EL (cell line): ENCODE measurements at places on chromosomes 7 and 10.
A peak's percentile ranks its signal among the peaks of the same experiment; 100 is the strongest.

GRCh38 chr10:17326377-17326776 lies 98.3 kb downstream of the VIM start:
- no peak for DNase-seq

DNA sequence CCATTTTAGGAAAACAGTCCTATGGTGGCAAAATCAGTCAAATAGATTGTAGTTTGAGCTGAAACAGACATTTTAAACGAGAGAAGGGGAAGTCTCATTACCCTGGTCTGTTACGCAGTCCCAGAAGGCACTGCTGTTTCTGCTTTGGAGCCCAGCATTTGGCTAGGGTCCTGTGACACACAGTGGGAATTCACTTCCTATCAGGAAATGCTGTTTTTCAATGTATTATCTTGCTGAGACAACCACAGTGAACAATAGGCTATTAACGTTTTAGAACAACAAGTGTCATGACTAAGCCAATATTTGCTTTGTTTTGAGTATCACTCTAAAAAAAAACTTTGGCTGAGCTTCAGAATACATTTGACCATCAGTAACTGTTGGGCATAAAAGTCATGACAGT lies 74.1 kb downstream of the ADD3 start:
- DNase-seq, result no peak

- DNase-seq, result no peak
These were observed 23.5 kb downstream of the GARS1 start for GRCh38 chr7:30618080-30618676.

GRCh38 chr10:118148247-118148646 lies 101.5 kb upstream of the RAB11FIP2 start:
- DNase-seq, result no peak

- DNase-seq, result peak; percentile 70
These were observed 9.8 kb upstream of the GRB10 start for GRCh38 chr7:50792342-50793119.

- no peak for DNase-seq
These were observed 47.6 kb downstream of the POT1 start for GRCh38 chr7:124881981-124882380.

DNA sequence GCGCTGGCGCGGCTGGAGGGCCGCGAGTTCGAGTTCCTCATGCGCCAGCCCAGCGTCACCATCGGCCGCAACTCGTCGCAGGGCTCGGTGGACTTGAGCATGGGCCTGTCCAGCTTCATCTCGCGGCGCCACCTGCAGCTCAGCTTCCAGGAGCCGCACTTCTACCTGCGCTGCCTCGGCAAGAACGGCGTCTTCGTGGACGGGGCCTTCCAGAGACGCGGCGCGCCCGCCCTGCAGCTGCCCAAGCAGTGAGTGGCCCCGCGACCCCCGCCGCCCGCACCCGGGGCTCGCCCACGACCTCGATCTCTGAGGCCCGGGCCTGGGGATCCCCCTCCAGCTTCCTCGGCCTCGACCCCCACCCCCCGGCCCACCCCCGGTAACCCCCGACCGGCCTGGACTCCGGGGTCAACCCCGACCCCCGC lies 537 bp downstream of the FOXK1 start:
- DNase-seq, result peak; percentile 41

DNA sequence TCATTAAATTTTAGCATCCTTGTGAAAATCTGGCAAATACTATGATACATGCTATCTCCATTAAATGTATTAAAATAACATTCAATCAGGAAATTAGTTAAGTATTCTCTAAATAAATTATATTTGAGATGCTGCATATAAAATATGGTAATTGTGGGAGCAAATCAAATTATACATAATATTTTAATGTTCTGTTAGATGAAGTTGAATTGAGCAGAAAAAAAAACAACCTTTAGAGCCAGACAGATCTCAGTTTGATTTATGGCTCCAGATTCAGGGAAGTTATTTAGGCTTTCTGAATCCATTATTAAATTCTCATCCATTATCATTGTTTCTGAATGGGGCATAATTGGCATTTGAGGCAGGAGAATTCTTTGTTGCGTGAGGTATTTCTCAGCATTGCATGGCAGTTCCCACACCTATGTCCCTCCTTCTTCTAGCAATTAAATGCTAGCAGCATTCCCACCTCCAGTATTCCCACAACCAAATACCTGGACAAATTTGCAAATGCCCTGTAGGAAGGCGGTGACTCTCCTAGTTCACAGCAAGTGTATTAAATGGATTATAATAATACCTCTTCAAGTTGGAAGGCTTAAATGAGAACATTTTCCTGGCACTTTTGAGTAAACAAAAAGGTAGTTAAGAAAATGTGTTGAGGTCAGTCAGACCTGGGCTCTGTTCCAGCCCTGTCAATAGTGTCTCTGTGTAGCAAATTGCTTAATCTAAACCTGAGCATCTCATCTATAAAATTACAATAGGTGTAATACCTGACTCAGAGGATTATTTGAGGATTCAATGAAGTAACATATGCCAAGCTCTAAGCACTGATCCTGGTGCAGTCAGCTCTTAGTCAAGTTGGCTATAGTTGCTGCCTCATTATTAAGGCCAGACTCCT lies 108.9 kb downstream of the RNLS start:
- no peak for DNase-seq

GRCh38 chr10:72503241-72503640 lies 122.6 kb downstream of the MICU1 start:
- DNase-seq, result peak; percentile 74

- no peak for DNase-seq
These were observed 37.9 kb upstream of the PDGFA start for GRCh38 chr7:557558-557881.

DNA sequence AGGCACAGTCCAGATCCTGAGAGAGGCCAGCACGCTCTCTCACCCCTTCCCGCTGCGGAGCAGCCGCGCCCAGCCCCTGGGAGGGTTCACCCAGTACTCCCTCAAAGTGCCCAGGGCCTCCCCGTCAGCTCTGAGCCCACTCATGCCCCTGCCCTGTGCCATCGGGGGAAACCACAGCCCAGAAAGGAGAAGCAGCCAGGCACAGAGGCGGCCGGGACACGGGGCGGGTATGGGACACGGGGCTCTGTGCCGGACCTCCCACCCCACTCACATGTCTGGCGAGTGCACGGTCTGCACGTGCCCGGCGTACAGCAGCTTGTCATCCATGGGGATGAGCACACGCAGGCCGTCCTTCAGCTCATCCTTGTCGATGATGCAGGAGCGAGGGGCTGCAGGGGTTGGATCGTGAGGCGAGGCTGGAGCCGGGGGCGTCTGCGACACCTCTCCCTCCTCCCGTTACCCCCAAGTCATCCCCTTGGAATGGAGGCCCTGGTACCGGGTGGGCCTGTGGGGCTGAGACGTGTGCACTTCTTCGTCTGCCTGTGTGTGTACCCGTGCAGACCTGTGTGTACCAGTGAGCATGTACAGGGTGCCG lies 38.2 kb downstream of the SLC29A4 start:
- no peak for DNase-seq

DNA sequence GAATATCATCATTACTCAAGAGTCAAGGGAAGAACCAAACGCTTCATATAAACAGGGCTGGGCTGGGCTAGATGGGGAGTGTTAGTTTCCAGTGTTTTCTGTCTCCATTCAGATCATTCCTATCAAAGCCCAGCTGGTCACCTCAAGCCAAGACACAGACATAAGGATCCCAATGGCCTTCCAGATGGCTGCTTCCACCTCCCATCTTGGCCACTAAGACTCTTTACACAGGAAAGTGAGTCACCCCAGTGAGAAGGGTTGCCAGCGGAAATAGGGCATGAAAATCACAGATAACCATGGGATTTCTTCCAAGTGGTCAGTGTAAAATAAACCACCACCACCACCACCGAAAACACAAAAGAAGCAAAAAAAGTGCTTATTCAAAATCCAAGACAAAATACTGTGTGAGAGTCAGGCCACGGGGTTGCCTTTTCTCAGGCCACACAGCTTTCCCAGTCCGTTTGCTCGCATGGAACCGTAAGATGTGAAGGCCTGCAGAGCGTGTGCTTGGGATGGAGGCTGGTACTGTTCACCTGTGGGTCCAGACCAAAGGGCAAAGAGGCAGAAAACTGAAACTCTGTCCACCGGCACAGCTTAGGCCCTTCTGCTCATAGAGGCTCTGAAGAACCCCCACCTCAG lies 5.6 kb downstream of the PRSS2 start:
- DNase-seq, result peak; percentile 71

DNA sequence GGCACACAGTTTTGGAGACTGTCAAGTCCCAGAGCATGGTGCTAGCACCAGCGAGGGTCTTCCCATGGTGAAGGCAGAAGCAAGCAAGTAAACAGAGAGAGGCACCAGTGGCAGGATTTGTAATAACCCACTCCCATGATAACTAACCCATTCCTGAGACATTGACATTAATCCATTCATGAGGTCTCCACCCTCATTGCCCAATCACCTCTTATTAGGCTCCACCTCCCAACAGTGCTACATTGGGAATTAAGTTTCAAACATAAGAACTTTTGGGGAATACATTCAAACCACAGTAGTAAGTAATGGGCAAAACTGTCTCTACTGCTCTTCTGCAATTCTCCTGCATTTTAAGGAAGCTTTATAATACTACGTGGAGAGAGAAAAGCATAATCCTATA lies 193.6 kb downstream of the CACNA2D1 start:
- DNase-seq, result no peak

DNA sequence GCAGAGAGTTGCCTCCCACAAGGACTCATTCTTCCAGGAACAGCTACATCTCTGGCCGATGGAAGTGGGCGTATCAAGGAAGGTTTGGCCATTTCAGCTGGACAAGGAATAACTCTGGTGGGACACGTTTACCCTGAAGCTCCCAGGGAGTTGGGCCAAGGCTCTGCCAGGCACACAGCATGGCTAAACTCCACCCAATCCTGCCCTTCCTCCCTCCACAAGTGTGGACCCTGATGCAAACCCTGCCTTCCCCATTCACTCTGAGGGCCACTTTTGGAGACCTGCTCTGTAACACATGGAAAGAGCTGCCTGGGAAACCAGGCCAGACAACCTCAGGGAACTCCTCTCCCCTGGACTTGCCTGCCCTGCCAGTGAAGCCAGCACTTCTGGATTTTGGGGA lies 407.8 kb upstream of the FOXK1 start:
- DNase-seq, result no peak

GRCh38 chr10:133527771-133528271 lies 658 bp downstream of the CYP2E1 start:
- no peak for DNase-seq

DNA sequence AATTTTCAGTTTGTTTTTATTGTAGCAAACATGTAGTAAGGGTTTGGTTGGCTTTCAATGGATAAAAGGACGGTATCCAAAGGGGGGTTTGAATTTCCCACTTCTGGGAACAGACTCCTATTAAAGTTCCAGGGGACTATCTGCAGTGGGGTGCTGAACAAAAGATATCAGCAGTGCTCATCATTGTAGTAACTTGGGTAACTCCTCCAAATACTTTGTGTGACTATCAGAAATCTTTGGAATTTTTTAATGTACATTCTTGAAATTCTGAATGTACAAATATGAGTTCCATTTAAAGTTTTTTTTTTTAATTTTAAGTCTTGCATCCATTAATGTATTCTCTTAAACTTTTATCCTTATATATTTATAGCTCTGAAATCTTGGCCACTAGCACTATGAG lies 42.1 kb downstream of the CYP51A1 start:
- DNase-seq, result peak; percentile 41

DNA sequence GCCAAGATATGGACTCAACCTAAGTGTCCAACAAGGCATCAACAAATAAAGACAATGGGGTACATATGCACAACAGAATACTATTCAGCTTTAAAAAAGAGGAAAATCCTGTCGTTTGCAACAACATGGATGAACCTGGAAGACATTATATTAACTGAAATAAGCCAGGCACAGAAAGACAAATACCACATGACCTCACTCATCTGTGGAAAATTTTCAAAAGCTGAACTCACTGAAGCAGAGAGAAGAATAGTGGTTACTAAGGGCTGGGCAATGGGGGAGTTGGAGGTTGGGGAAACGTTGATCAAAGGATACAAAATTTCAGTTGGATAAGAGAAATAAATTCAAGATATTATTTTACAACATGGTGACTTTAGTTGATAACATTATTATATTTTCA lies 221.4 kb upstream of the PITRM1 start:
- no peak for DNase-seq

DNA sequence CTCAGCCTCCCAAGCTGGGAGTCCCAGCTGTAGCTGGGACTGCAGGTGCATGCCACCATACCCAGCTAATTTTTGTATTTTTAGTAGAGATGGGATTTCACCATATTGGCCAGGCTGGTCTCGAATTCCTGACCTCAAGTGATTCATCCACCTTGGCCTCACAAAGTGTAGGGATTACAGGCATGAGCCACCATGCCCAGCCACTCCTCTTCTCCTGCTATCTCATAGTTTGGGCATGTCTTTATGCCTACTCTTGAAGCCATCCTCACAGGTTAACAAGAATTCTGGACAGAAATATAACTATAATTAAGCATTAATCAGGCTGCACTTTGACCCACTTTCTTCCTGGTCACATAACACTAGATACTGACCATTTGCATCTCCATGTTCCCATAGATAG lies 28.6 kb upstream of the C10orf67 start:
- DNase-seq, result peak; percentile 34

- peak; percentile 96 for DNase-seq
These were observed 138.0 kb downstream of the TACC2 start for GRCh38 chr10:122126763-122127659.

DNA sequence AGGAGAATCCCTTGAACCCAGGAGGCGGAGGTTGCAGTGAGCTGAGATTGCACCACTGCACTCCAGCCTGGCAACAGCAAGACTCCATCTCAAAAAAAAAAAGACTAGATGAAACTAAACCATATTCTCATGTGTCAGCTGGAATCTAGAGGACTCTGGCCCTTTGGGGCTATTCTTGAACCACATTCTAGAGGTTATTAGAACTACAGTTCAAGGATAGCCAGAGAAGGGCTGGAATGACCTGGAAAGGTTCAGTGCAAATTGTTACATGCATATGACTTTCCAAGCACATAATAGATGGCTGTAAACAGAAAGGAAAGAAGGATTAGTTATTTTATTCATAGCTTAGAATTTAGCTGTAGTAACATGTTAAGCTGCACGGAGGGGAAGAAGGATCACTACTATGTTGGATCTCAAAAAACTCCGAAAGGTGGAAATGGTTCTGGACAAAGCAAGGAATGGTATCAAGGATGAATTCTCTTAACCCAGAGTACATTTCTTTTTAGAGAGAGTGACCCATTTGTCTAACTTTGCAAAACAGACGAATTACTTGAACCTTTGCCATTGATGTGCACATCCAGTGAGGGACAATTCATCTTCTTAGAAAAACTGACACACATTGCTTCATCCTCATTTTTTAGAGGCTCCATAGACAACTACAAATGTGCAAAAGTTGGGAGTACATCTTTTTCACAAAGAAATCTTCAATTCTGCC lies 124.0 kb upstream of the SAMD8 start:
- no peak for DNase-seq
